Left kidney (tissue), 8 donors: ENCODE measurements at places on chromosomes 1 and 21.

DNA sequence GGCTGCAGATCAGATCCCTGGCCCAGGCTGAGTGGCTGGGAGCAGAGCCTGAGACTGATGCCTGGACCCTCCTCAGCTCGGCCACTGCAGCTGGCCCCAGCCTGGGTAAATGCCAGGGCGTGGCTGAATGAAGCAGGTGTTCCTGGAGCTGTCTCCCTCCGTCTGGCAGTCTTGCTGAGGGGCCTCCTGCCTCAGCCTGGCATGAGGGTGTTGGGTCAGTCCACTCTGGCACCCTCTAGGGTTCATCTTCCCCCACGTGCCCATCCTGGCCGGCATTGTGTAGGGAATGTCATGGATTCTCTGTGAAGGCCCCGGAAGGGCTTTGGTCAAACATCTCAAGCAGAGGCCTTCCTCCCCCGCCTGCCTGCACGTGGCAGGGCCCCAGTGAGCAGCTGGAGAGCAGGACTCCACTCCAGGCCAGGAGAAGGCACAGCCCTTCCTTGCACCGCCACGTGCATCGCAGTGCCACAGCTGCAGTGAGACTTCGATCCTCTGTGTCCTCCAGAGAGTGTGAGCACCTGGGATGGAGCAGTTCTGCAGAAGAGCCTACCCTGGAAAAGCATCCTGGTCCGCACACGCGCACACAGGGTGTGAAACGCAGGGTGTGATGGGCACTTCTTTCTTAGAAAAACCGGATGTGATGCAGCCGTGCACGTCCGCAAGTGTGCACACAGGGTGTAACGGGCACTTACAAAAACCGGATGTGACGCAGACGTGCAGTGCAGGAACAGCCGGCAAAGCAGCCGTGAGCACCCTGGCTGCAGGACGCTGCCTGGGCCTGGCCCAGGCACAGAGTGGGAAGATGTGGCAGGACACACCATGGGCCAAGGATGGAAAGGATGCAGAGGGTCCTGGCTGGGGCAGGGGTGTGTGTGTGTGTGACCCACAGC, 4.6 kb upstream of the KRTAP10-4 start:
- no peak for DNase-seq

DNA sequence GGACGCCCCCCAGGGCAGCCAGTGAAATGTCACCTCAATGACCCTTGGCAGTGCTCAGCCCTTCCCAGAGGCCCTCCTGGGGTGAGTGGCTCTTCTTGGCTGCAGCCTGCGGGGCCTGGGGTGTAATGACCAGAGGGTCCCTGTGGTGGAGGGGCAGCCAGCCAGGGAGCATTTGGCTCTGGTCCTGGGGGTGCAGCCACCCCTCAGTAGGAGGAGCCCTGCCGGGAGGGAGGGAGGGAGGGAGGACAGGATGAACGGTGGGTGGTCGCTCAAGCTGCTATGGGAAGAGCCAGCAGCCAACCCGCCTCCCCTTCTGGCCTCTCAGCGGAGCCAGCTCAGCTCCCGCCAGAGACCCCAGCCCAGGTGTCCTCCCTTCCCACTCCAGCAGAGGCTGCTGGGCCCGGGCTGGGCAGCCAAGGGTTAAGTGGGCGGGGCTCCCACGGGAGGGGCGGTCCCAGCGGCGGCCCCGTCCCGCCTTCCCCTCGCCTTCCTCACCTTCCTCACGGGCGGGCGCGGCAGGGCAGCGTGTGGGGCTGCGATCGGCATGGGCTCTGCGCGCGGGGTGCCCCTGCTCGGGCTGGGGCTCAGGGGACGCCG, 9.0 kb upstream of the PLCH2 start:
- DNase-seq: no peak

DNA sequence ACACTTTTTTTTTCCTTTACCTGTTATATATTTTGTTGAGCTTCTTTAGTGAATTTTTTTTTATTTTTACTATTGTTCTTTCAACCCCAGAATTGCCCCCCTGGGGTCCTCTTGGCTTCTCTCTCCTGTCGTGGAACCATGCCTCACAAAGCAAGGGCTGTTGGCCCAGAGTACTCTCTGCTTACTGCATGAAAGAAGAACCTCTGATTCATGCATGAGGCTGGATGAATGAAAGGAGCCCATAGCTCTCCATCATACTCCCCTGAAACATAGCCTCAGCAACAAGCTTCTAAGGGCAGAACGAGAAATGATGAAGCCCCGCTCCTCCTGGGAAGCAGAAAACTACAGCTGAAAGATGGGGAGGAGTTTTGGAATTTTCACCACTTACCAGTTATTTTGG, 1441.0 kb downstream of the BRINP3 start:
- no peak for DNase-seq

DNA sequence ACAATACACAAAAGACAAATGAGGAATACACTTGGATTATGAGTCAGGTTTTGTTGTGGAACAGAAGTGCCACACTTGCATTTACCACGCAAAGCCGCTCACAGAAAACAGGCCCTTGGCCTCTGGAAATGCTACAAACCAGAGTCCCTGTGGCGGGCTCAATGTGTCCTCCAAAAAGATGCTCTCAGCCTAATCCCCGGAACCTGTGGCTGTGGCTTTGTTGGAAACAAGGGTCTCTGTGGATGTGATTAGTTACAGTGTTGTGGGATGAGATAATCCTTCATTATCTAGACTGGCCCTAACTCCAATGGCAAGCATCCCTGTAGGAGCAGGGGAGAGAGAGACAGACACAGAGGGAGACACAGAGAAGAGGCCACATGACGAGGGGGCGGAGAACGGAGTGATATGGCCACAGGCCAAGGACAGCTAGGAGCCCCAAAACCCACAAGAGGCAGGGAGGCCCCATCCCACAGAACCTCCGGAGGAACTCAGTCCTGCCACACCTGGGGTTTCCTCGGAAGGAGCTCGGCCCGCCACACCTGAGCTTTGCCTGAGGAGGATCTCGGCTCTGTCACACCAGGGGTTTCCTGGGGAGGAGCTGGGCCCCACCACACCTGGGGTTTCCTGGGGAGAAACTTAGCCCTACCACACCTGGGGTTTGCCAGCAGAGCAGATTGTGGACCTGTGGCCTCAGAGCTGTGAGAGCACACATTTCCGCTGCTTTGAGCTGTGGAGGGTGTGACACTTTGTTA, 55.4 kb downstream of the NPHP4 start:
- no peak for DNase-seq

- peak; percentile 65 for DNase-seq
These were observed 28.1 kb downstream of the RABIF start for GRCh38 chr1:202860744-202861419.
